HuH-7.5 (cell line): ENCODE measurements at places on chromosomes 3 and 15.

GRCh38 chr3:159818399-159818798, 170.2 kb upstream of the IL12A start:
- DNase-seq: no peak

GRCh38 chr15:98554272-98555172, 93.8 kb upstream of the IGF1R start:
- DNase-seq: no peak

GRCh38 chr3:50264383-50264963, 4.5 kb upstream of the SEMA3B start:
- DNase-seq: peak; percentile 96

DNA sequence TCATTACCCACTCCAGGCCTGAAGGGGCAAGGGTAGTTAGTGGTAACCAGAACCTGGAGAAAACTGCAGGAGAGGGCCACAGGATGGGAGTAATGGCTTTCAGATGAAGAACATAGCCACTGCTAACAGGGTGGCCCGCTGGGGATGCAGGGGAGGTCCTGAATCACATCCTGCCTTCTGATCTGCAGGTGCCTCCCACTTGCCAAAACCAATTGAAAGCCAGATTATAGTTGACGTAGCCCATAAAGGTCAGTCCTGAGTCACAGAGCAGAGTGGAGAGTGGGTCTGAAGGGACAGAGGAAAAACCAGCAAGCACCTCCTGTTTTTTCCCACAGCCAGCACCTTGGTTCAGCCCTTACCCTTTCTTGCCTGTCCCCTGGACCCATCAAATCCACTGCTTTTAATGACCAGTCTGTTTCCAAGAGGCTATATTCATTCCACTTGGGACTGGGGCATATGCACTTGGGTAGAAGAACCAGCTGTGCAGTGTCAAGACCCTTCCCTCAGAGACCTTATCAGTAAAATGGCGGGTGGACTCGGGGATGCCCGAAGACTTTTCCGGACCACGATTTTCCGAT, 646 bp upstream of the SLC35G2 start:
- DNase-seq: peak; percentile 16

- DNase-seq: no peak
These were observed 40.8 kb upstream of the LRTM1 start for GRCh38 chr3:54968546-54969172.

- DNase-seq: no peak
These were observed 252.2 kb downstream of the SHQ1 start for GRCh38 chr3:72595927-72596610.

DNA sequence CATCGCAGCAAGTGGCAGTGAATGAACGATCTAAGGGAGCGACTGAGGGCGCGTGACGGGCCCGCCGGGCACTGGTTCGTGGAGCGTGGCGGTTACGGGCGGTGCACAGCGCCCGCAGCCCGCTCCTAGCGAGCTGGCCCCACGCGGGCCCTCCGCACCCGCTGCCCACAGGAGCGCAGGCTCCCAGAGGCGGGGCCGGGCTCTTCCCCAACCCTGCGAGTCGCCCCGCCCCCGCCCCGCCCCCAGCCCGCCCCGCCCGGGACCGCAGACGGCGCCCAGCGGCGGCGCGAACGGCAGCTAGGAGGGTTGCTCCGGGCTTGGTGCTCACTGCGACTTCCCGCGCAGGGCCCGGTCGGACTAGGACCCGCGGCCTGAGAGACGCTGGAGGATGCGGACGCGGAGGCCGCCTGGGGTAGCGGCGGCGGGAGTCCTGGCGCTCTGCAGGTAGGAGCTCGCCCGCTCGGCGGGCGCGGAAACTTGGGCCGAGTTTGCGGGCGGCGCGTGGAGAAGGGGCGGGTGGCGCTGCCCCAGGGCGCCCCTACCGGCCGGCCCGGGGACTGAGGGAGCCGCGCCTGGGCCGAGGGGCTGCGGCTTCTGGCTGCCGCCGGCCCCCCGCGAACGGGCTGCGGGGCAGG, at the start of gene C15orf39:
TSS of gene C15orf39 (plus strand) at position 267 of the 635 bp plus-strand sequence. CDS start 4,167 bp downstream, outside the sequence.
- peak; percentile 96 for DNase-seq

- DNase-seq: no peak
These were observed 219.9 kb upstream of the PROK2 start for GRCh38 chr3:72004749-72005292.

DNA sequence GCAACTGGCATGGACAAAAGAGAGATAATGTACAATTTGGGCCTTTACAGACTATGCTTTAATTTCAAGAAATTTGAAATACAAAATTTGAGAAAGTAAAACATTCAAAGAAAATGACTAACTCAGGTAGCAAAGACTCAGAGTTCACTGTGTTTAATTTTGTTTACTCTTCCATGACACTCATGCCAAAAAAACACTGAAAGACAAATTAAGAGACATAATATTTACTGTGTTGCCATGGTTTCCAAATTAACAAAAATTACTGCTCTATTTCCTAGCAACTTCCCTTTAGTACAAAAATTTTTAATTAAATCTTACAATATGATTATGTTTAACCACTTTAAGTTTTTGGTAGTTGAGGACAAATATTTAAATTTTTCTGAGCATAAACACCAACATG, 29.6 kb downstream of the LRRFIP2 start:
- no peak for DNase-seq

DNA sequence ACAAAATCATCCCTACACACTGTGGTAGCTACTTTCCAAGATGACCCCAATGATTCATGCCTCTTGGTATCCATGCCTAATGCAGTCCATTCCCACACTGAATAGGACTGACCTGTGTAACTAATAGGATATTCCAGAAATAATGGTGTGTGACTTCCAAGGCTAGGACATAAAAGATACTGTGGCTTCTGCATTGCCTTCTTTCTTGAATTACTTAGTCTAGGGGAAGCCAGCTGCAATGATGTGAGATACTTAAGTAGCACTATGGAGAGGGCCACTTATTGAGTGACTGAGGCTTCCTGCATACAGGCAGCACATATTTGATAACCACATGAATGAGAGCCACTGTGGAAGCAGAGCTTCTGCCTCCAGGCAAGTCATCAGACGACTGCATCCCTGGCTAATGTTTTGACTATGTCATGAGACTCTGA, 50.1 kb downstream of the NR1I2 start:
- DNase-seq: no peak

GRCh38 chr15:43102187-43102586, 3.7 kb downstream of the UBR1 start:
- DNase-seq: no peak

GRCh38 chr3:132730891-132731580, 8.8 kb upstream of the NPHP3 start:
- no peak for DNase-seq

DNA sequence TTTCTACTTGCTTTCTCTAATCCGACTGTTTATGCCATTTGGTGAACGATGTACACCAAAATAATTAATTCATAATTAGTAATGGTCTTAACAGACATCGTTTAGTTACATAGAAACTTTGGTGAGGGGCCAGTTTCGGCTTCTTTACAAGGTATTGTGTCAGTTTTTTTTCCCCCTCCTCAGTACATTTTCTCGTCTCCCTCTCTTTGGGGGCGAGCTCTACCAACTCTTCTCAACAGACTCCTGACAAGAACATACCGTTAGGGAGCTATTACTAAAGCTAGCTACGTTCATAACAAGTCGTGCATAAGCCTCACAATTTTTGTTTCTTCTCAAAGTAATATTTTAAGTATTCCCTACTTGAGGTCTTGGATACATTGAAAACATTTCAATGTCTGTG, 1.4 kb downstream of the U2SURP start:
- DNase-seq: no peak

DNA sequence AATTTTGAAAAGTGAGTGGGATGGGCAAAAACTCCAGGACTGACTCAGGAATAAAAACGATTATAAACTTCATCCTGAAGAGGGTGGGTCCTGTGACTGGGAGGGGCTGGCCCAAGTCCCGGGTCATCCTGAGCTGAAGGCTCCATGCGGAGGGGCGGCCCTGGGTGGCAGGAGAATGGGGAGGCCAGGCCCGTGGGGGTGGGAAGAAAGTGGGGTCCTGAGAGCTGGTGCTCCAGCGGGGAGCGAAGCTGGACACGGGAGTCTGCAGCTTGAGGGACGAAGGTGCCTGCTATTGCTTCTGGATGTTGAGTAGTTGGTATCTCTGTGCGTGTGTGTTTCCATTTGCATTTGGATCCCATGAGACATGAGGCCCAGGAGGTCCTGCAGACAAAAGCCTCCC, 4.7 kb upstream of the OCA2 start:
- no peak for DNase-seq

DNA sequence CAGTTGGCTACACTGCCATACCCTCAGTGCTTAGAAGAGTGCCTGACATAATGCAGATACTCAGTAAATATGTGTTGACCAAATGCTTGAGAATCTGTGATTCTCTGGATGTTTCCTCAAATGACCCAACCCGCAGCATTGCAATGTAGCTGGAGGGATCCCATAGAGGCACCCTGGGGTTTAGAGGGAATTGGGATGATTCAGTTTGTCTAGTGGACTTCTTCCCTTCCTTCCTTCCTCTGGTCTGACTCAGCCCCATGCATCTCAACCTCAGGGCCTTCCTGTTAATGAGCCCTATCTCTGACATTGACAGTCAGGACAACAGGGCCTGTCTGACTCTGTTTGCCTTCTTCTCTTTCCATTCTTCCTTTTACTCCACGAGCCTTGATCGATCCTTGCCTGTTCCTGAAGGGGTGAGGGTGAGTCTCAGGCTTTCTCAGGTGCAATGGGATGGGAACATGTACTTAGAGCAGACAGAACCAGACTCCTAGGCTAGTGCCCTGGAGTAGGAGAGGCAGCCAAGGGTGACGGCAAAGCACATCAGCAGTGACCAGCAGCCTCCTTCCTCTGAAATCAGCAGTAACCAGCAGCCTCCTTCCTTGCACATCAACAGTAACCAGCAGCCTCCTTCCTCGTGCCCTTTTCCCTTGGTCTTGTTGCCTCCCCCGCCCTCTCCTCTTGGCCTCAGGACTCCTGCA, 78.2 kb downstream of the DGKG start:
- DNase-seq: no peak

- no peak for DNase-seq
These were observed 236.5 kb downstream of the IL20RB start for GRCh38 chr3:137194301-137194700.

DNA sequence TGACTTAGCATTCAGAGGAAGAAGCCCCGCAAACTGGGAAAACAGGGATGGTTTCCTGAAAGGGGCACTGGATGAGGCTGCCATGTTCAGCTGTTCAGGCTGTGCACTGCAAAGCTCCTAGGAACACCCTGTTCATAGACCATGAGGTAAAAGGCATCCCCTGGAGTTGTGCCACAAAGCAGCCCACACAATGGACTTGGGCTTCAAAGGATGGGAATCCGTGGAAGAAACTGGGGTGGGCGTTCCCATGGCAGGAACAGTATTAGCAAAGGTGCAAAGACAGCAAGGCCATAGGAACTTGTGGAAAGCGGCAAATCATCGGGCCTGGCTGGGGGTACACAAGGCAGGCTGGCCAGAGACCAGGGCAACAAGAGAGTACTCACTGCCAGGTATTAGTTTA, 8.9 kb downstream of the OXTR start:
- no peak for DNase-seq

- no peak for DNase-seq
These were observed 6.3 kb downstream of the ACAA1 start for GRCh38 chr3:38130631-38131065.

GRCh38 chr15:40754574-40754882, 526 bp downstream of the RMDN3 start:
- no peak for DNase-seq

- DNase-seq: no peak
These were observed 1.8 kb upstream of the ATP10A start for GRCh38 chr15:25864966-25865365.

DNA sequence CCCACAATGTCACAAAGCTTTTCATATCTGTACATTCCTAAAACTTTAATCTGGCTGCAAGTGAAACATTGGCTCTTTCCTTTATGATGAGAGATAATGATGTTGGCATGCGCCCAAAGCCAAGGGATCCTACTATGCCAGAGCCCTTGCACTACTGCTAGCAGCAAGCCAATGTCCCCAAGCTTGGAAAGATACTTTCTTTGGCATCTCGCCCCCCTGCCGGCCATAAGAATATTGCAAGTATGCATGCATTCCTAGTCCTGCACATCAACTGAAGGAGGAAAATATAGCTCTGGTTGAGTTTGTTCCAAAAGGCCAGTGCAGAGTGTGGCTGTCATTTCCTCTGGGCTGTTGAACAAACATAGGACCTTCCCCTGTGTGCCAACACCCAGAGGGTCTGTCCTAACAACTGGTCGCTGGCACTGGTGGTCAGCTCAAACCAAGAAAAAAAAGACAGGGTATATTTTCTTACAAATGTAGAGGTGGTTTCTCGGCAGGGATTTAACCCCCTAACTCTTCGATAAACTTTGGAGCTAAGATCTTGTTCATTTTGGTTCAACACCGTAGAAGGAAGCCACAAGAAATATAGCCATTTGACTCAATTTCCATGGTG, 120.9 kb upstream of the ZBED2 start:
- peak; percentile 33 for DNase-seq

DNA sequence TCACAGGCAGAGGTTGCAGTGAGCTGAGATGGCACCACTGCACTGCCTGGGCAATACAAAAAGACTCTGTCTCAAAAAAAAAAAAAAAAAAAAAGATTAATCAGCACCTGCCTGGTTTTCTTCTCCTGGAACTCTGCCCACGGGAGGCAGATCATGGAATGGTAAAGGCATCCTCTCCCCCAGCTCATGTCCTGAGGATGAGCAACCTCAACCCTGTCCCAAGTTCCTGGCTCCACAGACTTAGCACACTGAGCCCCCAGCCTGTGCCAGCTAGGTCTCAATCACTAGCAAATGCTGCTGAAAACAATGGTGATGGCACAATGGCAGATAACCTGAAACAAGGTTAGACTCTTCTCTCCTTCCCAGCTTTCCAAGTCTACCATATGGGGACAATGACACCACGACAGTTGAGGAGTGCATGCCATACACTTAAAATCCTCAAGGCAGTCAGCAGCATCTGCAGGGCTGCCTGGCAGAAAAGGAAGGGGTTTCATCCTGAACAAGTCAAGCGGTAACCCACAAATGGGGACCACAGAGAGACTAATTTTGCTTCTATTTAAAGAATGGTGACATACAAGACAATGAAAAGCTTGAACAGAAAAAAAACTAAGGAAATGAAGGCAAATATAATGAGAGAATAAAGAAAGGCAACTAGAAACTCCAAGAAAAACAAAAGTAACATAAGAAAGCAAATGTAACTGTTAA, 4.8 kb downstream of the CLN6 start:
- no peak for DNase-seq

GRCh38 chr3:17111586-17111985, 226.8 kb downstream of the PLCL2 start:
- DNase-seq: no peak

DNA sequence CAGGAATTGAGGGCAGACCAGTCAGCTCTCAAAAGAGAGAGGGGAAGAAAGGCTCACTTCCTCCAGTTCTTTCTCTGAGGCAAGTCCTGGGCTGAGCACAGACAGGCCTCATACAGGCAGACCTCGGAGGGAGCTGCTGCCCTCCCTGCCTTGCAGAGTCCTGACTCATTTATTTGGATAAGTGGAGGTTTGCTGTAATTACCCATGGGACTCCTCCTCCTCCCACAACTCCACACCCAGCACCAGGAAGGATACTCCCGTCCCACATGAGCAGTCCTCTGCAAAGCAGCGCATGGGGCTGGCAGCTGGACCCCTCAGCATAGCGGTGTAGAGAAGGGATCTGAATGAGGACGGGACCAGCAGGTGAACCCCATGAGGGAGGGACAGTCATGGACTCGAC, 13.4 kb upstream of the SCN10A start:
- no peak for DNase-seq

- DNase-seq: no peak
These were observed 95.0 kb downstream of the ANP32A start for GRCh38 chr15:68725736-68726135.

- DNase-seq: no peak
These were observed 12.8 kb downstream of the DENND6A start for GRCh38 chr3:57680046-57680445.

- DNase-seq: no peak
These were observed 23.6 kb downstream of the NCK1 start for GRCh38 chr3:136885357-136886213.
